ENCODE measurements at places on chromosomes 3 and 15.

DNA sequence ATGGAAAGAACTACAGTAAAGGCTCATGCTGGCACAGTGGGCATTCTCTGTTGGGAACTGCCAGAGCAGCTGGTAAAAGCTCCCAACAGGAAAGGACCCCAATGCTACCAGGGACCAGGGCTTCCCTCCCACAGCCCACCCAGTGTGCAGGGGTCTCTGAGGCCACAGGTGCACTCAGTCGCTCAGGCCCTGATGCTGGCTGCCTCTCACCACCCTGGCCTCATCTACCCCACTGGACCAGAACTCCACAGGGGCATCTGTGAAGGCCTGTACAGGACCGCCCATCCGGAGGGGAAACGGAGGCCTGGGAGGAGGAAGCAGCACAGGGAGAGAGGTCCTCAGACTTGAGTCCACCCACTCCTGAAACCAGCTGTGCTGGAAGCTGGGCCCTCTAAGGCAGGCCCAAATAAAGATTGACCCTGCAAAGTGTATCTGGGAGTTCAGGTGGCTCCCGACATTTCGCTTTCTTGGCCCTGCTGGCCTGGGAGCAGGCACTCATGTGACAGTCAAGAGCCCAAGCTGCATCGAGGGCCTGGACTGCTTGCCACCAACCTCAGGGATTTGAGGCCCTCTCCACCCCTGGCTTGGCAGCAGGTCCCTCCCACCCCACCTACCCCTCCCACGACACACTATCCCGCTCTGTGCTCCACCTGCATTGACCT, 12.7 kb downstream of the KLF15 start:
- DNase-seq = no peak

- no peak for DNase-seq
Measured at GRCh38 chr3:159008401-159008800, 206.5 kb downstream of the MFSD1 start.

GRCh38 chr3:72157748-72158638, 373.0 kb upstream of the PROK2 start:
- no peak for DNase-seq

- no peak for DNase-seq
Measured at GRCh38 chr3:168574455-168575158, 478.9 kb upstream of the GOLIM4 start.

DNA sequence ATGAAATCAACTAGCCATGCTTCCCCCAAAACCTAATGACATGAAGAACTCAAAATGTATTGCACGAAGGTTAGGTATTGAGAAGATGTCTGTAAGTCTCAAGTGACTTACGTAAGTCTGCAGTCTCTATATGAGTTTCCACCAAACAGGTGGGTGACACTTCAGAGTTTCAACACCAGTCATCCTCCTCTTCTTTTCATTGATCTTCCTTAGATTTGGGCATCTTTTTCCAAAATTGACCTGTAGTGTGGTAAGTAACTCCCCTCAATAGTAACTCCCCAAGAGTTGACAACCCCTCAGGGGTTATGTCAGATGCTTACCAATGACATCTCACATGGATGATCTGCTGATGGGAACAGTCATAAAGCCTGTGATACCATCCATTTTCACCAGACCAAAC, 46.1 kb downstream of the GPR176 start:
- no peak for DNase-seq

DNA sequence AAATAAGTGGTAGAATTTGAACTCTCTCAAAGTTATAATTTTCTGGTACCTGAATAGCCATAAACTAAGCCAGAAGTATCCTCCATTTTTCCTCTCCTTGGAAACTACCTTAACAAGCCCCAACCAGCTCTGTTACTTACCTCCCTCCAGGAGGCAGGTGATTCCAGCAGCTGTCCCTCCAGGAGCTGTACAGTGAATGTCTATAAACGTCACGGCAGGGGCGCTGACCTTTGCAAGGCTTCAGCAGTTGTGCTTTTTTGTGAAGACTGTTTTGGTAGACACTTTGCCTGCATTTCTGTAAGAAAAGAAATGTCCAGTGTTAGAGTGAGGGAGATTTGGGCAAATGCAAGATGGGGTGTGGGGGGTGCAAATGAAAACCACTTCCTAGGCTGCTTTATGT, 67.2 kb downstream of the LEO1 start:
- no peak for DNase-seq

DNA sequence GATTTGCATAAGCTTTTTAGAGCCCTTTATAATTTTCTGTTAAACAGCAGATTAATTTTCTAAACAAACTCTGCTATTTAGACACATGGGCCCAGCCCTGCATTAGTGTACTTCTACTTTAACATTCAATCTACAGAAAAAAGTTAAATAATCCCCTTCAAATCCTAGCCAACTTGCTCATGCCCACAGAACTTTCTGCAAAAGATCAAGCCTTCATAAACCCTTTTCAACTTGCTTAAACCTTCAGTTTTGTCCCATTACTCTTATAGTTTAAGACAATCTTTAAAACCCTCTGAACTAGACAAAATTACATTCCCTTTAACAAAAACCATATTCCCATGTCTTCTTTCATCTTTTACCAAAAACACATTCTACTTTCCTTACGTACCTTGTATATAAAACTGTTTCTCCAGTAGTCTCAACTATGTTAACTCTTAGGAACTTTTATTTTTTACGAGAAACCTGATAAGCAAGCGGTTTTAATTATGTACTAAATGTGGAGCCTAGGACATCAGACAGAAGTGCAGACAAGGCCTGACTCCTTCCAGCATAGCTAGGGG, 25.2 kb upstream of the ADGRG7 start:
- no peak for DNase-seq

DNA sequence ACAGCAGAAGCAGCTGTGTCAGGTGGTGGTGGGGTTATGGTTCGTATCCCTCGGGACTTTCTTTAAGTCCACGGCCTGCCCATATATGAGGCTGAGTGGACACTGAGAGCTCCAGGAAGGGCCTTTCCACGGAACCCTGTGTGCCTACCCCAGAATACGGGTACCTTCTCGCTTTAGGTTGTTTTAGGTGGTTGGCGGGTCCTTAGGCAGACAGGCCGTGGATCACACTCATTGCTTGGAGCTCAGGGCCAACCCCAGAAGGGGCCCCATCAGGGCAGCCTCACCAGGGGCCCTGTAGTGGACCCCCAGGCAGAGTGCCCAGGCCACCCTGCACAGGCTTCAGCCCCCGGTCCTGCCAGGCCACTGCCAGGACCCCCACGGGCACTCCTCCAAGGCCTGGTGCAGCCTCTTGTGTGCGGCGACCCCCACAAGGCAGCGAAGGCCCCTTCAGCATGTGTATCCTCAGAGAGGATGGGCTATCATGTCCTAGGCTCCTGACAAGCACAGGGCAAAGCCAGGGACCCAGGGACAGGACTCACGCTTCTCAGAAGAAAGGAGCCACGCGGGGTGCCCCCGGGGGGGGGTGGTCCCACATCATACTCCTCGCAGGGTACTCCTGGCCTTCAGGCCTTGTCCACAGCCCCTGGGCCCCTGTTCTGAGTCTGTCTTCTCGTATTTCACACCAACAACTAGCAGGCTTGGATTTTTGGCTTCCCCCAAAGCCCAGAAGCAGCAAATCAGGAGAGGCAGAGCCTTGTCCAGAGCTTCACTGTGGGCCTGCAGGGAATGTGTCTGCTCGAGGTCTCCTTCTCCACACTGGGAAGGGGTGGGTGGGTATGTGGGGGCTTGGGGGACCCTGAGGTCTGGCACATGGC, 93.4 kb downstream of the LRRK1 start:
- no peak for DNase-seq

- no peak for DNase-seq
Measured at GRCh38 chr15:55257938-55258337, 31.7 kb downstream of the RAB27A start.

DNA sequence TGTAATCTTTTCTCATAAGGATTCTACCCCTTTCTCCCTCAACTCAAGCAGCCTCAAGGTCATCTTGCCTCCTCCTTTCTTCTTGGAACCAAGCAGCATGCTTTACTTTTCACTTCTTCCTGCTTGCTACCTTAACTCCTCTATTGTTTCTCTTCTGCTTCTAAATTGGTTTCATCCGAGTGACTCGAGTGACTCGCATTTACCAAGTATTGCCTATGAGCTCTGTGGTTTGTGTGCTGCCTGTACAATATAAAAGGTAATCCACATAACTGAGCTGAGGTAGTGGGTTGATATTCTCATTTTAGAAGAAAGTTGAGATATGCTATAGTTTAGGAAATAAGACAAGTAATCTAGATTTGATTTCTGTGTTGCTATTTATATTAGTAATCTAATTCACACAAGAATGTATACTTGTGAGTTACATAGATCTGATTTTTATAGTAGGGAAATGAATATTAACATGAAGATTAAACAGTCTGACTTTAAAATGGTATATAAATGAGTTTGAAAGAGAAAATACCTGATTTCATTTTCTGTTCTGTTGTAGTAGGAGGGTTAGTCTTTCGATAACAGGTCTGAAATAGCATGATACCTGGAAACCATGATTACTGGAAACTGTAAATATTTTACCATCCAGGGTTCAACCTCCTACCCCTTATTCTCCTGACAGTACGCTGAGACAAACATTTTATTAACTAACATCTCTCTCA, 5.5 kb downstream of the HHLA2 start:
- no peak for DNase-seq

DNA sequence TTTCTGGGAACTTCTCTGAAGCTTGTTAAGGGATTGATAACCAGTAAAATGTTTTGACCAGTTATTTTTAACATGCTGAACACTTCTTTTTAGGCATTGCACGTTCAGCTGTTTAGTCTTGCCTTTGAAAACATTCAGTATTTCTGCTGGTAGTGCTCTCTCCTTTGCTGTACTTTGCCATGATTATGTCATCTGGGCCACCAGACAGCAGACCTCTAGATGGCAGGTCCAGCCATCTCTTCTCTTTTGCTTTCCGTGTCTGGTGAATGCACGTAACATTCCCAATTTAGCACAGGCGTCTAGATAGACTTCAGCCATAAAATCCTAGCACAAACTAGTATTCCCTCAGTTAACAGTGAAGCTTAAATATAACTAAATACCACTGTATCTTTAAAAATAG, 57.8 kb downstream of the RAB7A start:
- no peak for DNase-seq

GRCh38 chr3:30081904-30082303, 524.5 kb upstream of the TGFBR2 start:
- DNase-seq = no peak

DNA sequence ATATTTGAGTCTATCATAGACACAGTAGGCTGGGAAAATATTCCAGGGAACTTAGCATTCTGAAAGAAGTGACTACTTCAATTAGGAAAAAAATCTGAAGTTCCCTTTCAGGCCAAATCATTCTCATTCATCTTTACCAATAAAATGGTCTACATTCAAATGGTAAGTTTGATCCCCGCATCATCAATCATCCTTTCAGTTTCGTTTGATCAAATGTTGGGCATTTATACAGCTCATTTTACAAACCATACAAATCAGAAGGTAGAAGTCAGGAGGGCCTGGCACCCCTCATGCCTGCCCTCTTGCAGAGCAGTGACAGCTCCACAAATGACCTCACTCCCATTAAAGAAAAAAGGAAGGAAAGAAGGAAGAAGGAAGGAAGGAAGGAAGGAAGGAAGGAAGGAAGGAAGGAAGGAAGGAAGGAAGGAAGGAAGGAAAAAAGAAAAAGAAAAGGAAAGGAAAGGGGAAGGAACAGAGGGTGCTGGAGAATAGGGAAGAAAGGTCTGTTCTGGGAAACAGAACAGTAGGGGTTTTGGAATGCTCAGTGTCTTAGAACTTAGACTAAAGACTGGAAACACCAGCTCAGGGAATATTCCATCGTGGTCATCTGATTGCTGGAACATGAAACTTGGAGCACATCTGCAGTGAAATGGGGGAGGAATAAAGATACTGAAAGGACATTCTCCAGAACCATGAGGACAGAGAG, 86.1 kb downstream of the XXYLT1 start:
- no peak for DNase-seq

All from Panc1 (cell line).